ENCODE measurements at places on chromosomes 4 and X. TPM values are rescaled to one million over a fixed set of nuclear protein-coding genes. Genes with fewer than 3 reads are reported as not detected.

Gene NOP14
- total RNA-seq: 21.7 TPM

Gene DUSP21
- total RNA-seq: not detected

Gene CNGA1
- 0.19 TPM for total RNA-seq

Gene CITED1
- not detected for total RNA-seq

Gene RAB33B
- 4.8 TPM for total RNA-seq

Gene NAA11
- not detected for total RNA-seq

Gene THAP6
- total RNA-seq: 7.6 TPM

Gene MAGEB2
- not detected for total RNA-seq

Gene HSFX4
- total RNA-seq: not detected

Gene PSAPL1
- not detected for total RNA-seq

Gene IL13RA1
- 22.7 TPM for total RNA-seq

Gene RASL11B
- 1.6 TPM for total RNA-seq

Gene CENPE
- total RNA-seq: 4.9 TPM

Gene BCORL1
- 1.7 TPM for total RNA-seq

Gene USP17L13
- not detected for total RNA-seq

Gene DRD5
- total RNA-seq: not detected

Gene ATP2B3
- not detected for total RNA-seq

Gene NKX6-1
- total RNA-seq: not detected

Gene TMEM150C
- total RNA-seq: 0.19 TPM

Gene MAP3K15
- 0.39 TPM for total RNA-seq

Gene GNRHR
- not detected for total RNA-seq

Gene FAM236A
- not detected for total RNA-seq

Gene TSPAN6
- 14.8 TPM for total RNA-seq

Gene MAGEA12
- not detected for total RNA-seq

Gene PIGA
- total RNA-seq: 11.4 TPM

Gene NDNF
- total RNA-seq: not detected

Gene C4orf51
- not detected for total RNA-seq

Gene SULT1E1
- total RNA-seq: 1.2 TPM

Gene USP46
- total RNA-seq: 7.3 TPM

Gene SMIM14
- 14.1 TPM for total RNA-seq

Gene ADH1A
- not detected for total RNA-seq

Gene ETDB
- total RNA-seq: not detected

Gene STOX2
- 0.08 TPM for total RNA-seq

Gene CDK16
- total RNA-seq: 102 TPM

Gene KDM6A
- 7.5 TPM for total RNA-seq

Gene ATOH1
- not detected for total RNA-seq

Gene COL4A6
- 27.5 TPM for total RNA-seq

Gene PRDM5
- 9.5 TPM for total RNA-seq

Gene NOX1
- total RNA-seq: not detected

Gene PNMA5
- not detected for total RNA-seq

Gene TLR8
- total RNA-seq: not detected

All from hair follicular keratinocyte (primary cell).